ENCODE measurements at places on chromosomes 1 and 21.

GRCh38 chr1:227961651-227962466, 14.1 kb upstream of the WNT9A start:
- DNase-seq: no peak

DNA sequence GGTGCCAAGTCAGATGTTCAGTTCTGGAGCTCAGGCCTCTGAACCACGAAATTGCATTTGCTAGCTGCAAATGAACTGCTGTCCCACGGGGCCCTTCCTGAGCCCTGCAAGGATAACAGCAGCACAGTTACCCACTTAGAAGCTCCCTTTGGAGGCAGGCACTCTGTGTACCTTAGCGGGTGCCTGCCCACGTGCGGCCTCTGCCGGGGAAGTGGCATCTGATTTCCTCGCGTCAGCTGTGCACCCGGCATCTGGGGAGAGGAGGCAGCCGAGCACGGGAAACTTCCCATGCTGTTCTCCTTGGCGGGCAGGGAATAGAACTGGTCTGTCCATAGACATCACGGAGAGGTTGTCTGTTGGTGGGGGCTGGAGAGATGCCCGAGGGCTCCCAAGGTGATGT, 148.0 kb upstream of the C1orf174 start:
- DNase-seq: no peak

GRCh38 chr1:172951730-172952365, 98.9 kb downstream of the TNFSF18 start:
- no peak for DNase-seq

DNA sequence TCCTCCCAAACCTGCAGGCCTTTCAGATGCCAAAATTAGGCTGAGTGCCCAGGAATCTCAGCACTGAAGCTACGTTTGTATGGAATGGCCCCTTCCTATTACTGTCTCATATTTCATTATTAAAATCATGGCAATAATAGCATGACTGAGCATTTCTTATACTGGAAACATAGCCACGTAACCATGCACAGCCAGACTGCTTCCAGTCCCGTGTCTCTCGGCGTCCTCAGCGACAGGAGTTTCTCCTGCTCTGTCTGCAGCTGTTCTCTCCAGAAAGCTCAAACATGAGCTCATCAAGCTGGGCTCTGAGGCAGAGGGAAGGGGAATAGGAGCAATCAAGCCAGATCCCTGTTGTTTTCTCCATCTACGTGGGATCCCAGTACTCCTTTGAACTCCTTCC, 104.0 kb downstream of the CDC7 start:
- DNase-seq: no peak

- DNase-seq: no peak
These were observed 22.4 kb downstream of the SMYD2 start for GRCh38 chr1:214303141-214303930.

DNA sequence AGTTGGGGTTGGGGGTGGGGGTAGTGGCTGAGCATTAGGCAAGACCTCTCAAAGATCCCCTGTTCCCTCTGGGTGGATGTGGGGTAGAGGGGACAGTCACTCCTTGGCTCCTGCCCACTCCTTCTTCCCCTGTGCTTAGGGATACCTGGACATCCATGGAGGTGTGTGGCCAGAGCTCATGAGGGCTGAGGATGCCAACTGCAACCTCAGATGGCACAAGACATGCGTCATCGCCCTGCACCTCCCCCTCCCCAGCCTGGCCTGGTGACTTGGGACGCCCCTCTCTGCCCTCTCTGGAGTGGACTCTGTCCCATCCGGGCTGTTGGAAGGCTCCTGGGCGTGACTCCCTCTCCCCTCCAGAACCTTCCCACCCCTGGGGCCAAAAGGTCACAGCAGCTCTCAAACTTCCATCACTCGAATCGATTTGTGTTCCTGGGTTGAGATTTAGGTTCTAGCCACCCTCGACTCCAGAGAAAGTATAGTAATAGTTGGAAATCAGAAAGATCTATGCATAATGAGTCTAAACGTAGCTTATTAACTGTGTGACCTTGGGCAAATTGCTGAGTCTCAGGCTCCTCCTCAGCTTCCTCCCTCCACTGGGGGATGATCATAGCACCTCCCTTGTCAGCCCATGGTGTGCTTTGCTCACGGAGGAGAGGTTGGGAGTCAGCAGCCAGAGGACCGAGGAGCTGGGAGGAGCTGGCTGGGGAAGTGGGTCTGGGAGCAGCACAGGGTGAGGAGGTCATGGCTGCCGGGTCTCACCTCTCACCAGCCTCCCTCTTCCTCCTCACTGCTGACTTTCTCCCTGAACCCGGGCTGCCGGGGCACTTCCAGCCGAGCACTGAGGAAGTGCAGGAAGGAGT, 2.2 kb upstream of the PTPN7 start:
- DNase-seq: no peak

GRCh38 chr21:26846036-26846931, 1.1 kb upstream of the ADAMTS1 start:
- peak; percentile 49 for DNase-seq

DNA sequence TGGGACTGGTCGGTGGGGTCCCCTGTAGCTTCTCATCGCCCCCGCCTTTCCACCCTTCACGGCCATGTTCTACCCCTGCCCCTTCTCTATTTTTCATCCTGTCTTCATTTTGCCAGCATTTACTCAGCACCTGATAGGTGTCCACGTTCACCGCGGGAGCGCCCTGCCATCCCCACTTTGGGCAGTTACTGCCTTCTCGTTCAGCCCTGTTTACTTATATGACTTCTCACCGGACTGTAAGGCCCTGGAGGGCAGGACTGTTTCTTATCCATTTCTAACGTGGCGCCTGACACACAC, 380 bp downstream of the MFN2 start:
- DNase-seq: no peak

DNA sequence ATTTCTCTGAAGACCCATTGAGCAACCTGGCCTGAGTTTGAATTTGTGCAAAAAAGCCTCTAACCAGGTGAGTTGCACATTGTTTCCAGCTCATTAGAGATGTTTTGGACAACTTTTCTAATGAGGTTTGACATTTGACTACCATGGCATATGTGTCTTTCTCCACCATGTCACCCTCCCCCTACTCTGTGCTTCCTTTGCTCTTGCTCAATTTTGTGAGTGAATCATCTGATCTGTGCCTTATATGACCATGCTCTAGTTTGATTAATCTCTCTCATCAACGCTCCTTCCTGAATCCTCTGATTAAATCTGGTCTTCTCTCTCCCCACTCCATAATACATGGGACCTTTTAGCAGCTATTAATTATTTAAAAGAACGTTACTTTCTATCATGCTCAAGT, 144.8 kb upstream of the SAMSN1 start:
- no peak for DNase-seq

- no peak for DNase-seq
These were observed 13.1 kb upstream of the KCNQ4 start for GRCh38 chr1:40770296-40771070.

GRCh38 chr1:23696335-23696989, 4.9 kb downstream of the RPL11 start:
- DNase-seq: no peak

DNA sequence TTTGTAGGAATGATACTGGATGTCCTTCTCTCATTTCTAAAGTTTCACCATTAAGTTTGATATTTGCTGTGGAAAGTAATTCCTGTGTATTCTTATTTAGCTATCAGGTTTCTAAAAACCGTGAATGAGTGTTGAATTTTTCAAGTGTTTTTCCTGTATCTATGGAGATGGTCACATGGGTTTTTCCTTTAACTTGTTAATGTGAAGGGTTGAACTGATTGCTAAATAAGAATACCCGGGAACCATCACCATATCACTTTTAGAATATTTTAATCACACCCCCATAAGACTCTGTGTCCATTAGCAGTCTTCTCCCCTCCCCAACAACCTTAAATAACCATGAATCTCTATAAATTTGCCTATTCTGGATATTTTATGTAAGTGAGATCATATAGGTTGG, 16.5 kb upstream of the ASAP3 start:
- no peak for DNase-seq

- no peak for DNase-seq
These were observed 41.7 kb downstream of the TNFRSF9 start for GRCh38 chr1:7898962-7899361.

GRCh38 chr21:27265492-27265891, 298.6 kb upstream of the ADAMTS5 start:
- DNase-seq: no peak

GRCh38 chr1:47675721-47676120, 237.9 kb downstream of the FOXD2 start:
- DNase-seq: no peak

DNA sequence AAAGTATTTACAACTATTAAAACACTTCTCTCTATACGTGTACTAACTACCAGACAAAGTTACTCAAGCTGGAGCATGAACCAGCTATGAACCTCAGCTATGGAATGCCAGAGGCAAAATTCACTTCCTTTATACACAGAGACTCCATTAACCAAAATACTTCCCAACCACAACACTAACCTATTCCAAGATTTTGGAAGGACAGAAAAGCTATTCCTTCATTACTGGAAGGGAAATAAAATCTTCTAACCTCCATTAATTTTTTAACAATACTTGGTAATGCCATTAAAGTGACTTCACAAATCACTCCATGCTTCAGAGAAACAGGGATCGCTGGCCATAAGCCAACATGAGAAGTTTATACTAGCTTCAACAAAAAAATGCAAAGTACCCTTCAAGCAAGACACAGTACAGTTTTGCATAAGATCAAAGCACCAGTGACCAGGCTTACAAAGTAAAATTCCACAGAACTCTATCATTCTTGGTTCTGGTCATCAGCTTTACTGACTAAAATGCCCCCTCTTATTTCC, 58.0 kb downstream of the PUM1 start:
- DNase-seq: no peak

DNA sequence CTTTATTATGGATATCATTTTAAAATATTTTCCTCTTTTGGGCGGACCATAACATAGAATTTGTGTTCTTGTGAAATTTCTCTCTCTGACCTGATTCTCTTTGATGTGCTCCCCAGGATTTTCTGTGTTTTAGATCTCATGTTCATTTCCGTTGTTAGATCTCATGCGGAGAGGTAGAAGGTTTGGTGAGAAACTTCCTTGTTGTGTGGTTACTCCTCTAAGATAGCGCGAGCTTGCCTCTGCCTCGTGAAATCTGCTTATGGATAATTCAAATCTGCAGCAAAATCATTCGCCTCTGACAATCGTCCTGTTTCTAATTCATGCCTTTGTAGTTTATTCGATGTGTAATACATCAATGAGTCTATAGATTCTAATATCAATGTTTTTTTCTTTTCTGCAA, 580.4 kb downstream of the USP25 start:
- no peak for DNase-seq

DNA sequence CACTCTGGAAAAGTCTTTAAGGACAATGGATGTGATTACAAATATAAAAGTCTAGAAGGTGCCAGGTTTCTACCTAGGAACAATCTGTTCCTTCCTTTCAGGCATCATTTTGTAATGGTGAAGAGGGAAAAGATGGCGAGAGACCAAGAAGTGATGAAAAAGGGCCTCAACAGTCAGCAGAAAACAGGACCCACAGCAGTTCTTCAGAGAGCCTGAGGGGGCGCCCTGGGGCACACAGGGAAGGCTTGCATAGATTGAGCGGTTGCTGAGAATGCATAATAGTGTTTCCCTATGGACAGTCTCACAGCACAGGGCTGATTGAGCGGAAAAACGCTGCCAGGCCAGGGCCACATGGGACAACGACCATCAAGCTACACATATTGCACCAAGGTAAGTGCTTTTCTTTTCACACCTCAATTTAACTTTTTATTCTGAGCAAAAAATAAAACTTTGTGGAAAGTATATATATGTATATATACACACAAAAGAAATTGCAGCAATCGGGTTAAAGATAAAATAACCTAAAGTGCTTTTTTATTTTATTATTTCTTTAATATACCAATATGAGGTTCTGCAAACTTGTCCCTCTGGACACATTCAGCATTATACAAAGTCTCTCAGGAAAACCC, 3.1 kb upstream of the YRDC start:
- DNase-seq: peak; percentile 76

DNA sequence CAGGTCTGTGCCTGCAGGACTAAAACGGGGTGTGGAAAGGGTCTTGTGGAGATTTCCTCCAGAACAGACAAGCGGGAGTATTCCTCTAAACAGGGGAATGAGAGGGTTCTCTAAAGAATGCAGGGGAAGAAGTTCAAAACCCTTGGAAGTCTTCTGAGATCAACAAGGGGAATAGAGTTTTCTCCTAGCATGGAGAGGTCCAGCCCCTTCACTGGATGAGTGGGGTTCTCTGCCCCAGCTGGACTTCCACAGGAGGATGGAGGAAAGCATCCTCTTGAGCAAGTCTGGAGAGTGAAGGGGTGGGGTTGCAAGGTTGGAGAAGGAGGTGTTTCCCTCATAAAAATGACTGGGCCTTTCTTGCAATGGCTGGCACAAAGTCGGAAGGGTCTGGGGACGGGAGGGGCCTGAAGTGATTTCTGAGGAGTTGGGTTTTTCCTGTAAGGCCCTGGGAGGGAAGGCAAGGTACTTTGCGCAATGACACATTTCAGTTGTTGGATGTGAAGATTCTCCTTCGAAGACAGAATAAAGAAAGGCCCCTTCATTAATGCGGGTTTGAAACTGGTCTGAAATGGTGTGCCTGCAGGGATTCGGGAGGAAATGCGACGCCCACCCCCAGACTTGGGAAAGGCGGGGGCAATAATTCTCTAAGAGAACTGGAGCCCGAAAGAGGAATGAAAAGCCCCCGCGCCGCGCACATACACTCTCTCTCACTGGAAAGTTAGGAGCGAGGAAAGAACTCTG, 884 bp downstream of the SPATA6 start:
- no peak for DNase-seq

DNA sequence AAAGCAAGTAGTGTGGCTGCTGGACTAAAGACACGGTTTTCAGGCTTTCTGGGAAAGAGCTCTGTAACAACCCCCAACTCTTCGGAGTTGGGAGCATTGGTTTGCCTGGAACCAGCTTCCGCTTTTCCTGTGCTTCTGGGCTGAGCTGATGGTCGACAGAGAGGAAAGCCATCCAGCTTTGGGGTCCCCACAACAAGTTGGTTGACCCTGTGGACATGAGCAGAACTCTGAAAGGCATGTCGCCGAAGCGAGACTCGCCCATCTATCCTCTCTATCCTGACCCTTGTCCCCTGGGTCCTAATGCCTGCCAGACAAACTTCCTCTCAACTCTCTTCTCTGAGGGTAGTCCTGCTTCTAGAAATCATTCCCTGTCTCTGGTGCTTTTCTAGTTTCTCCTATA, 31.9 kb upstream of the FCGR2A start:
- no peak for DNase-seq

All from NT2/D1 (cell line).